GM23248 (cell line): ENCODE measurements at places on chromosomes 6 and 20. TPM values are rescaled to one million over a fixed set of nuclear protein-coding genes. Genes with fewer than 3 reads are reported as not detected.

The FAM50B gene
- 6.1 and 7.6 TPM in 2 replicates for total RNA-seq

The BHLHE23 gene
- not detected in 2 replicates for total RNA-seq

The TUBB1 gene
- total RNA-seq: not detected in 2 replicates

The PAK5 gene
- total RNA-seq: not detected in 2 replicates

The PRL gene
- total RNA-seq: not detected in 2 replicates

The GSTA2 gene
- 0.11 TPM in 1 of 2 replicates, not detected in the other for total RNA-seq

The BEND3 gene
- 1.8 and 2.7 TPM in 2 replicates for total RNA-seq

The IL17A gene
- total RNA-seq: not detected in 2 replicates

GRCh38 chr6:138815221-138815620 lies 19.3 kb downstream of the ECT2L start:
- H3K4me3 ChIP-seq: no peak overlapping the region
- H3K27ac ChIP-seq: no peak overlapping the region
- no peaks in the 10 kb centered on the region for H3K36me3 ChIP-seq
- H3K4me1 ChIP-seq: peaks cover 8% of the 10 kb centered on the region

GRCh38 chr6:166342349-166343149 lies at the start of gene SFT2D1:
Gene SFT2D1 (minus strand): TSS chr6:166342545. CDS start chr6:166342481, 64 bp downstream.
- no peaks in the 10 kb centered on the region for H3K36me3 ChIP-seq
- no peaks in the 10 kb centered on the region for H3K27me3 ChIP-seq
- peak within 1 kb of the TSS; percentile 99 for H3K4me3 ChIP-seq
- peak; percentile 90 for DNase-seq
- H3K4me1 ChIP-seq: no peaks in the 10 kb centered on the region; the same call in 1 of the 2 replicates

GRCh38 chr6:138656364-138657064 lies 117.1 kb upstream of the CCDC28A start:
- DNase-seq: no peak
- H3K27ac ChIP-seq: no peak overlapping the region
- no peaks in the 10 kb centered on the region for H3K27me3 ChIP-seq
- no peak overlapping the region for H3K4me3 ChIP-seq
- H3K36me3 ChIP-seq: no peaks in the 10 kb centered on the region

DNA sequence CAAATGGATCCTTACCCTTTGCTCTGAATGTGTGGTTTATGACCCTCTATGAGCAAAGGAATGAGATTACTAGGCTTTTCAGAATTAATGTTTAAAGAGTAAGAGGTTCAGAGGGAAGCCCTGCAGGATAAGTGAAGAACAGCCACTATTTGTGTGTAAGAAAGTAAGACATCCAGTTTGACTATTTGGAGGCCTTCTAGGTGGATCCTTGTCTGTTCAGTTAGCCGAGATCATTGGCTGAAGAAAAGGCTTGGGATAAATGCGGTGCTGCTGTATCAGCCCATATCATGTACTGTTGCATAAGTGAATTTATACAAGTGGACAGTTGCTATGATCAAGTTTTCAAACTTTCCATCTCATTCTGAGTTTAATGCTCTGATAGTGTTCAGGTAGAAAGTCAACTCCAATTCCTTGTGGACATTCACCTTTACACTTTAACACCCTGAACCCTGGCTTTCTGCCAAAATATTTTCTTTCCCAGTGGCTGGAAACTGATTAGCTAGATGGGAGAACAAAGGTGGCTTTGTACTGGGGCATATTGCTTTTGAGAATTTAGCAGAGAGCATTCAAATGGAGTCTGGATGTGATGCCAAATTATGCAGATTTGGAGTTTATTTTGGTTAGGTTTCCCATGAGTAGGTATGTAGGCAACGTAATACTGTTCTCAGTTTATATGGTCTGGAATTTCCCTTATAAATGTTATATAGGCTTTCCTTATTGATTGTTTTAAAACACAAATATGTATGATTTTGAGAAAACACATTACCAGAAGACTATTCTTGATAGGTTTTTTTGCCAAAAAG lies 15.0 kb downstream of the PARD6B start:
- H3K4me3 ChIP-seq: no peak overlapping the region
- H3K36me3 ChIP-seq: no peaks in the 10 kb centered on the region
- H3K27ac ChIP-seq: no peak overlapping the region
- DNase-seq: peak; percentile 21
- no peaks in the 10 kb centered on the region for H3K27me3 ChIP-seq
- peaks cover 17% of the 10 kb centered on the region for H3K4me1 ChIP-seq

DNA sequence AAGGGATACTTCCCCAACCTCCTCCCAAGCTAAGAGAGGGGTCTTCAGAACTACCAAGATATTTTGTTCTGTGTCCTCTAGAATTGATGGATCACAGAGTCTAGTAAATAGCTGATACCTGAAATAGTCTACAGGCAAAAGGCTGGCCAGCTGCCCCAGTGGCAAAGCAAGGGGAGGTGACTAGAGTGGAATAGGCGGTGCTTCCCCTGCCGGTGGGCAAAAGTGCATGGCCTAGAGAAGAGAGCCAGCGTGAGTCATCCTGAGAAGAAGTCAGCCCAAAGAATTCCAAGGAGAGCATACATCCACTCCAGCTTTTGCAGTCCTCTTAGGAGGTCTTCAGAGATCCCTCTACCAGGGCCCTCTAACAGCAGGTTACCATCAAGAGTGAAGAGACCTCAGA lies 14.7 kb downstream of the DPPA5 start:
- H3K4me1 ChIP-seq: no peaks in the 10 kb centered on the region
- H3K27ac ChIP-seq: no peak overlapping the region
- peak; percentile 27 for DNase-seq
- H3K27me3 ChIP-seq: 0 out of 2 replicates have a peak, but pooled peaks cover 5% of the 10 kb centered on the region
- no peaks in the 10 kb centered on the region for H3K36me3 ChIP-seq
- no peak overlapping the region for H3K4me3 ChIP-seq

DNA sequence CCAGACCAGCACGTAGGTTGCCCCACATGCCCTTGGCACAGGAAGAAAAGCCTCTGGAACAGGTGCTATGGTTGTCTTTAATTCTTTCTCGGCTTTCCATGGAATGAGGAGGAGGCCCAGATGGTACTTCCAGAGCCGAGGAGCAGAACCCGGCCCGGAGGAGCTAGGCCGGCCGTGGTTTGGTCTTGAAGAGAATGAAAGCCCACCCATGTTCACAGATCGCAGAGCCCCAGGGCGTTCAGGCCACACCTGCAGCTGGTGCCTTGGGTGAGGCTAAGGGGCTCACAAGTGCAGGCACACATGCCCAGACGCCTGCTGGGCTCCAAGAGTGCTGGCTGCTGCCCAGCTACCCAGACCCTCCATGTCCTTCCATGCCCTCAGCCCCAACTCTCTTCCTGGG lies 20.0 kb downstream of the EDN3 start:
- DNase-seq: no peak
- no peak overlapping the region for H3K27ac ChIP-seq
- no peaks in the 10 kb centered on the region for H3K4me1 ChIP-seq
- no peak overlapping the region for H3K4me3 ChIP-seq
- no peaks in the 10 kb centered on the region for H3K36me3 ChIP-seq

DNA sequence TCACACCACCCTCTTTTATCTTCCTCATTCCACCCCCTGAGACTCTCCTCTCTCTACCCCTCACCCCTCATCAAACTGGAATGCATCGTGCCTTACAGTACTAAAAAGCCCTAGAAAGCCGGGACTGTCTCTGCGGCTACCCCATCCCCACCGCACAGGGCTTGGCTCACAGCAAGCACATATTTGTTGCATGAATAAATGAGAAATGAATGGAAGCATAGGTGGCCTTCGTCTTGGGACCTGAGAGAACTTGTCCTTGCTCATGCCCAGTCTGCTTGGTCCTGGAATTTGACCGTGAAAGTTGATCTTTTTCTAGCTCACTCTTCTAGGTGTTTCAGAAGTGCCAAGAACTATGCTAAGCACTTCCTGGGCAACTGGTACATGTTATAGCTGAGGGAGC lies 53.3 kb downstream of the APCDD1L start:
- no peak overlapping the region for H3K4me3 ChIP-seq
- no peak for DNase-seq
- no peak overlapping the region for H3K27ac ChIP-seq

GRCh38 chr6:168615837-168616236 lies 174.9 kb downstream of the SMOC2 start:
- no peak overlapping the region for H3K27ac ChIP-seq
- no peak for DNase-seq
- H3K4me1 ChIP-seq: no peaks in the 10 kb centered on the region
- H3K36me3 ChIP-seq: no peaks in the 10 kb centered on the region
- no peaks in the 10 kb centered on the region for H3K27me3 ChIP-seq

DNA sequence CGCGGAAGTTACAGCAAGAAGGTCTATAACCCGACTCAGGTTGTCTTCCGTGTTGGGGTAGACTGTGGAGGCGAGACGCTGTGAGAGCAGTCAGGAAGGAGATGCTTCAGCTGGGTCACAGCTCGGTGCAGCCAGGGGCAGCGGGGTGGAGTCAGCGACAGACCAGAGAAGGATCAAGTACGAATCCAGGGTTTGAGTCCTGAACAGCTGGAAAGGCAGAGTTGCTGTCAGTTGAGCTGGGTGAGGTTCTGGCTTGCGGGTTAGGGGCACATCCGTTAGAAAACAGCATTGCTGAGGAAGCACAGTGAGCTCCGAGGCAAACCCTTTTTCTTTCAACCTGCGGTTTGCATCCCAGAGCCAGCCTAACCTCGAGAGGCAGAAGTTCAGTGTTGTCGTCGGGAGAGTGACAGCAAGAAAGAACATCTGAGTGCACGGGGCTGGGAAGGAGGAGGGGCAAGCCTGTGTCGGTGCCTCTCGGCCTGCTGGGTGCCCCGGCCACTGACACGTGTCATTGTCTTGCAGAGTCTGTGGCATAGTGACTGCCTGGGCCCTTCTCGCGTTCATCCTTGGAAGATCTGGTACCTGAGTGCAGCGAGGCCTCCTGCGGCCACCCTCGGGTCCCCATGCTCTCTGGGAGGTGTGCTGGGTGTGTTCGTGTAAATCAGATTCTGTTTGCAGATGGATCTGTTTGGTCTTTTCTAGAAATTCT lies 20.0 kb downstream of the PNLDC1 start:
- no peaks in the 10 kb centered on the region for H3K36me3 ChIP-seq
- no peaks in the 10 kb centered on the region; the same call in 1 of the 2 replicates for H3K27me3 ChIP-seq
- no peak for DNase-seq
- no peak overlapping the region for H3K27ac ChIP-seq
- no peak overlapping the region for H3K4me3 ChIP-seq

- no peak for DNase-seq
- no peak overlapping the region for H3K27ac ChIP-seq
- no peak overlapping the region for H3K4me3 ChIP-seq
- no peaks in the 10 kb centered on the region for H3K36me3 ChIP-seq
- no peaks in the 10 kb centered on the region for H3K4me1 ChIP-seq
- peaks cover 26% of the 10 kb centered on the region for H3K27me3 ChIP-seq
Measured at GRCh38 chr20:62727584-62728027, 19.0 kb downstream of the NTSR1 start.

GRCh38 chr20:51281521-51281920 lies 258.6 kb upstream of the KCNG1 start:
- H3K27me3 ChIP-seq: peaks cover 23% of the 10 kb centered on the region
- no peaks in the 10 kb centered on the region; the same call in 1 of the 2 replicates for H3K4me1 ChIP-seq
- H3K36me3 ChIP-seq: no peaks in the 10 kb centered on the region

GRCh38 chr6:217048-217659 lies 75.1 kb upstream of the DUSP22 start:
- no peak overlapping the region for H3K27ac ChIP-seq
- H3K36me3 ChIP-seq: no peaks in the 10 kb centered on the region
- H3K4me1 ChIP-seq: no peaks in the 10 kb centered on the region

GRCh38 chr20:13212750-13213149 lies 8.3 kb upstream of the ISM1 start:
- peaks cover 37% of the 10 kb centered on the region for H3K27me3 ChIP-seq
- H3K27ac ChIP-seq: peak overlapping the region; percentile 8; the same call in 1 of the 2 replicates
- peaks cover 11% of the 10 kb centered on the region for H3K4me1 ChIP-seq

DNA sequence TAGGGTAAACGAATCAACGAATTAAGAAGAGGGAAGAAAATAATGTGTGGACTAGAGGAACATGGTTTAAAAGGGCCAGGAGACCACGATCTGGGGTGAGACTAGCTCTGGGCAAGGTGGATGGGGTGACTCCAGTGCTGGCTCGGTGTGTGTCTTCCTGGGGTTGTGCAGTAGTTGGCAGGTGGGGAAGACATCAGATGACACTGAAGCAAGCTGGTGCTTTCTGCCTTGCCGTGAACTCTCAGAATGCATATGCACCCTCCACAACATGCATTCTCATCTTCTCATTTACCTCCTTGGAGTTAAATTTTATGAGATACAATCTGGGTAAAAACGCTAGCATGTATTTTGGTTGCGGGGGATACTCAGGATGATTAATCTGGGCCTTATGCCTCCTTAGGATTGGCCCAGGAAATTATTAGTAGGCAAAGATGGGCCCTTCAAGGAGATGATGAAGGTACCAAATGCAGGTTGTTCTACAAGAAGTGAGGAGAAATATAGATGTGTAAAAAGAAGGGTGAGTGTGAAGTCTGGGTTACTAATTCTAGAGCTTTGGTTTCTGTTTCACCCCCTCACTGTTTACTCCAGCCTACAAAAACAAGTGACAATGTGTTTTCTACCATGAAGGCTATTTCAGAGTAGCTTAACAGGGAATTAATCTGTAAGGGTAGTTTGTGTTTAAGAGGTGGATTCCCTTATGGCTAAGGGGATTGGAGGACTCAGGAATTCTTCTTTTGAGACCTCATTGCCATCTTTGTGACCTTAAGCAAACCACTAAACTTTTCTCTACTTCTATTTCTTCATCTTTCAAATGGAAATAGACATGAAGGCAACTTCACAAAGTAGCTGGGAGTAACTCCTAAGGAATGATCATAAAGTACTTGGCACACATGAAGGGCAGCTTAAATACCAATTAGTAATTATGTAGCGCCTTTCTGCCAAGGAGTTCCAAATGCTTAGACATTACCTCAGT lies 71.0 kb upstream of the SUPT3H start:
- peak overlapping the region; percentile 43 for H3K27ac ChIP-seq
- H3K4me1 ChIP-seq: peaks cover 49% of the 10 kb centered on the region
- peak; percentile 62 for DNase-seq
- no peak overlapping the region for H3K4me3 ChIP-seq
- H3K36me3 ChIP-seq: no peaks in the 10 kb centered on the region; the same call in 1 of the 2 replicates

- no peak overlapping the region for H3K4me3 ChIP-seq
- H3K27ac ChIP-seq: peak overlapping the region; percentile 75
- no peaks in the 10 kb centered on the region for H3K36me3 ChIP-seq
- no peaks in the 10 kb centered on the region for H3K27me3 ChIP-seq
Measured at GRCh38 chr6:155495011-155495768, 39.6 kb upstream of the NOX3 start.

DNA sequence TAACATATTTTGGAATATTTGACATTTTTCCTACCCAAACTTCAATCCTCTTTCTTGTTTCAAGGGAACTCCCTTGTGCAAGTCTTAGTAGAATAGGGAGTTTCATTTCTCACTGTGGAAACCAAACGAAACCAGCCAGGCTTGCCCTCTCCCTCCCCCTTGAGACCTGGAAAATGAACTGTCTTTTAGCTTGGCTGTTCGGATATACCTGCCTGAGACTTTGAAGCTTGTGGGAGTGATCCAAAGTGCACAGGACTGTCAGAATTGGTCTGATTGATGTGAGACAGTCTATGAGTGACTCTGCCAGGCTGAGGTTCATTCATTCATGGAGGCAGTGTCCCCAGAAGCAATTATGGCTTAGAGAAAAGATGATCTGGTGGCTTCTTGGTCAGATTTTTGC lies 388.1 kb downstream of the EPM2A start:
- DNase-seq: no peak
- H3K4me3 ChIP-seq: no peak overlapping the region
- no peak overlapping the region for H3K27ac ChIP-seq
- H3K36me3 ChIP-seq: no peaks in the 10 kb centered on the region

- H3K36me3 ChIP-seq: no peaks in the 10 kb centered on the region
- peak overlapping the region; percentile 93 for H3K27ac ChIP-seq
- H3K27me3 ChIP-seq: no peaks in the 10 kb centered on the region
Measured at GRCh38 chr6:154733626-154734382, 588 bp downstream of the SCAF8 start.

- DNase-seq: peak; percentile 27
- peak overlapping the region; percentile 8; the same call in 1 of the 2 replicates for H3K4me3 ChIP-seq
- no peaks in the 10 kb centered on the region for H3K36me3 ChIP-seq
- H3K27ac ChIP-seq: peak overlapping the region; percentile 69
- peaks cover 4% of the 10 kb centered on the region; the same call in 1 of the 2 replicates for H3K27me3 ChIP-seq
- peaks cover 21% of the 10 kb centered on the region for H3K4me1 ChIP-seq
Measured at GRCh38 chr20:62703853-62704228, 4.8 kb upstream of the NTSR1 start.
